ENCODE measurements at places on chromosomes 2 and 18. TPM values are rescaled to one million over a fixed set of nuclear protein-coding genes. Genes with fewer than 3 reads are reported as not detected.

Gene RASGRP3
- total RNA-seq: not detected

DNA sequence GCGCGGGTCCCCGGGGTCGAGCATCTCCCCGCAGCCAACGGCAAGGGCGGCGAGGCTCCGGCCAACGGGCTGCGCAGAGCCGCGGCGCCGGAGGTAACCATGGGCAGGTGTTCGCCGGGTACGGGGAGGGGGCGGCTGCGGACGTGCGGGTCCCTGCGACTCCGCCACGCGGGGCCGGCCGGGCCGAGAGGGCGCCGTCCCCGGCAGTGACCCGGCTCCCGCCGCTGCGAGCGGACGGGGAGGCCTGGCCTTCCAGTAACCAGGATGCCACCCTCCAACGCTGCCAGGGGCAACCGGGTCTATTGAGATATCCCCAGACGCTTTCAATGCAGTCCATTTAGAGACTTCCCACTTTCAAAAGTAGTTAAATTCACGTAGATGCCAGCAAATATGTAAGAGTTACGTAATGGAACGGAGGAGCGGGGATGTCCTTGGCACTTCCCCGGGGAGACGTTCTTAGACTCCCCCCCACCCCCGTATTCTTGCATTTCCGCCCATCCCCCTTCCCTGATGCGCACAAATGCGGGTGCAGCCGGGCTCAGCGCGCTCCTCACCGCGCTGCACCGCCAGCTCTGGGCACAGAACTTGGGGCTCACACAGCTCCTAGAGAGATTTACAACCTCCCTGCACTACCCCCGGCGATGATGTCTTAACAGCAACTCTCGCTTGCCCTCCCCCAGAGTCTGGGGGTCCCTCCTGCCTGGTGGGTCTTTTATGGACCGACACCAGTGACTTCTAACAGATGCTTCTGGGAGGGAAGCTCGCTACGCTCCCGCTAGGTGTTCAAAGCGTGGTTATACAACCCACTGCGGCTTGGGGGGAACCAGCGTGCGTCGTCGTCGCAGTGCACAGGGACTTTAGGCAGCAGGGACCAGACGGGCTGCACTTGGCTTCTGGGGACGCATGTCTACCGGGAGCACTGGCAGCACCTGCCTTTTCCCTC is 657 bp downstream of the SGPP2 start:
- peak overlapping the region; percentile 65 for H3K4me3 ChIP-seq
- DNase-seq: peak; percentile 69
- peaks cover 98% of the 10 kb centered on the region for H3K27me3 ChIP-seq
- peaks cover 21% of the 10 kb centered on the region for H3K4me1 ChIP-seq
- no peak overlapping the region for H3K27ac ChIP-seq

GRCh38 chr18:3213300-3214059 is 6.3 kb downstream of the MYOM1 start:
- DNase-seq: no peak
- H3K4me1 ChIP-seq: peaks cover 13% of the 10 kb centered on the region
- no peak overlapping the region for H3K27ac ChIP-seq
- no peak overlapping the region for H3K4me3 ChIP-seq

GRCh38 chr2:52000151-52000855 is 968.4 kb upstream of the NRXN1 start:
- H3K27me3 ChIP-seq: no peaks in the 10 kb centered on the region
- no peak overlapping the region for H3K4me3 ChIP-seq
- DNase-seq: no peak

DNA sequence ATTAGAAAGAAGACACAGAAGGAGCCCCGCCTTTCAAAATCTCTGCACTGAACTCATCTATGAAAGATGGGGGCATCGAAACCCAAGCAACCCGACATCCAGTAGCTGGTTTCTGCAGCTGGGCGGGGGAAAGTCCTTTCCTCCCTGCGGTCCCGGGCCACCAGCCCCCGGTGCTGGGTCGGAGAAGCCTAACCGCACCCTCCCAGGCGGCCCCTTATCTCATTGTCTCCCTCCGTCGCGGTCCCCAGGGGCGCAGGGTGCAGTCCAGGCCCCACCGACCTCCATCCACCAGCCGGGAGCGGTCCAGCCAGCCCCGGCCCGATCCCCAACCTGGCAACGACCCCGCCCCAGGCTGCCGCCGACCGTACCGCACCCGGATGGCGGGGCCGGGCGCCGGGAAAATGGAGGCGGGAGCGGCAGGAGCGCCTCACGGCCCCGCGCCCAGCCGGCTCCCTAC is 452 bp downstream of the RAPH1 start:
- no peaks in the 10 kb centered on the region for H3K36me3 ChIP-seq
- peak overlapping the region; percentile 83 for H3K4me3 ChIP-seq
- no peaks in the 10 kb centered on the region for H3K4me1 ChIP-seq
- no peak for DNase-seq
- peak overlapping the region; percentile 80 for H3K27ac ChIP-seq

GRCh38 chr2:145617906-145618305 is 1098.0 kb upstream of the ZEB2 start:
- H3K4me3 ChIP-seq: no peak overlapping the region
- no peak overlapping the region for H3K27ac ChIP-seq
- H3K4me1 ChIP-seq: no peaks in the 10 kb centered on the region
- no peak for DNase-seq
- H3K27me3 ChIP-seq: peaks cover 43% of the 10 kb centered on the region
- H3K36me3 ChIP-seq: no peaks in the 10 kb centered on the region

DNA sequence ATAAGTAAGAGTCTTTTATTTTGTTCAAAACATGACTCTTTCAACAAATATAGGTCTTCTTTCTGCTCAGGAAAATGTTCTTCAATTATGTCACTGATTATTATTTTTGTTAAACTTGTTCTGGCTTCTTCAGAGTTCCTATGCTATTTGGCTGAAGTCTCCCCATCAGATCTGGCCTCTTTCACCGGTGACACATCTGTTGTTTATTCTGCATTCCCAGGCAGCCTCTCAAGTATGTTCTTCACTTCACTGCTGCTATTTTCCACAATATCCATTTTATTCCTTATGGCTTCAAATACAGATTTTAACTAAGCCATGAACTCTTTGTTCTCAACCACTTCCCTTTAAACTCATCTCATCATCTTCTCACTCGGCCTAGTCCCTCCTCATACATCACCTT is 45.7 kb downstream of the HDAC4 start:
- no peaks in the 10 kb centered on the region for H3K4me1 ChIP-seq
- DNase-seq: no peak
- H3K27me3 ChIP-seq: no peaks in the 10 kb centered on the region
- no peak overlapping the region for H3K4me3 ChIP-seq
- peaks cover 16% of the 10 kb centered on the region for H3K36me3 ChIP-seq
- H3K27ac ChIP-seq: no peak overlapping the region

DNA sequence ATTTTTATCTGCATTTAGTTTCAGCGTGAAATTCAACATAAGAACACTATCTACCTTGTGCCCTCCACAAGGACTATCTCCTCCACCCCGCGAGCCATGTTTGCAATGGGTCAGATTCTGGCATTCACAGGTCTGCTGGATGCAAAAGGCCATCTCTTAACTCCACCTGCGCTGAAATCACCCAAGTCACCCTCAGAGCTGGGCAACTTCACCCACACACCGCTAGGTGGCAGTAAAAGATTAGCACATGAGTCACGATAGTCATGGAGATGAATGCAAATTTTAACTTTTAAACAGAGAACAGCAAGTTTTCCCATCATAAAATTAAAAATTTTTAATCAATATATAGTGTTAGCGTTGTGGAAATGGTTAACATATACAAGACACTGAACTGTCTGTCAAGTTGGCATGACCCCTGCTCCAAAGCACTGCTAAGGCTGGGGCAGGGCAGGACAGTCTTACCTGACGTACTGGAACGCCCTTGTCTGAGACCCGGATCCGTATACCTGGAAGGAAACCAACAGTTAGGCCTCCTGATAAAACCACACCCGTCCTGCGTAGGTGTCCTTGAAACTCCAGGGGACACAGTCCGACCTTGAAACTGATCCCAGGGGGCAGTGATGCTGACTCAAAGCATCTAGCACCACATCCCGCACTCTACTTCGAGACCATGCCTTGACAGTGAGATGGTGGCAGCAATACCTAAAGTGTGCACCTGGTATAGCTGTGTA is 89.6 kb downstream of the UXS1 start:
- H3K4me1 ChIP-seq: no peaks in the 10 kb centered on the region
- H3K27me3 ChIP-seq: no peaks in the 10 kb centered on the region
- peak; percentile 87 for DNase-seq
- no peak overlapping the region for H3K4me3 ChIP-seq
- peaks cover 36% of the 10 kb centered on the region for H3K36me3 ChIP-seq

DNA sequence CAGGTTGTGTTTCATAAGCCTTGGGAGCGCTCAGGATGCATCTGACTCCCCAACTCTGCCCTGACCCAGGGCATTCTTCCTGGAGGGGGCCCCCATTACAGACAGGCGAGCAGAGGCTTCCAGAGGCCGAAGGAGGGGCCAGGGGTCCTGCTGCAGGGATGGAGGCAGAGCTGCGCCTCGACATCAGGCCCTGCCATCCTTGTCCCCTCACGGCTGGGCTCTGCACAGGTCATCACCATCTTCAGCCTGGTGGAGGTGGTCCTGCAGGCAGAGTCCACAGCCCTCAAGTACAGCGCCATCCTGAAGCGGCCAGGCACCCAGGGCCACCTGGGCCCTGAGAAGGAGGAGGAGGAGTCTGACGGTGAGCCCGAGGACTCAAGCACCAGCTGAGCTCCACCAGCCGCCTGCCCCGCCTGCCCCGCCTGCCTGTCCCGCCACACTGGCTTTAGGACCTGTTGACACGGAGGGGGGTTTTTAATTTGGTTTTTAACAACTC is 42.3 kb upstream of the ALPP start:
- H3K27me3 ChIP-seq: no peaks in the 10 kb centered on the region
- H3K4me3 ChIP-seq: no peak overlapping the region
- H3K4me1 ChIP-seq: no peaks in the 10 kb centered on the region
- no peak overlapping the region for H3K27ac ChIP-seq
- peak; percentile 46 for DNase-seq
- no peaks in the 10 kb centered on the region for H3K36me3 ChIP-seq

DNA sequence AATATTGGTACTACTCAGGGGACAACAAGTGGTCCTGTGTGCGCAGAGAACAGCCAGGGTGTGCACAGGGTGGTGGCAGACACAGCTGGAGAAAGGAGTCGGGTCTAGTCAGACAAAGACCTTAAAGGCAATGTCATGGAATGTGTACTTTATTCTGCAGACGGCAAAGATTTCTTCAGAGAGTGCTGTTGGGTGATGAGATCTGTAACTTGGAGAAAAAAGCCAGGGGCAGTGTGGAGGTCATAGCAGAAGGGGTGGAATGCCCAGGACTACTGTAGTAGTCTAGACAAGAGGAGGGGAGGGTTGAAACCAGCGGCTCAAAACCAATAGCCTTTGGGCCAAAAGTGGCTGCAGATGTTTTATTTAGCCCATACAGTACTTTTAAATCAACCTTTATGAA is 121.3 kb upstream of the ZFP36L2 start:
- no peaks in the 10 kb centered on the region for H3K27me3 ChIP-seq
- H3K36me3 ChIP-seq: no peaks in the 10 kb centered on the region
- H3K27ac ChIP-seq: peak overlapping the region; percentile 76

- no peak for DNase-seq
- H3K27me3 ChIP-seq: no peaks in the 10 kb centered on the region
- no peak overlapping the region for H3K27ac ChIP-seq
- H3K4me3 ChIP-seq: no peak overlapping the region
- no peaks in the 10 kb centered on the region for H3K36me3 ChIP-seq
Observed at GRCh38 chr2:204033611-204034495, 97.3 kb downstream of the ICOS start.

DNA sequence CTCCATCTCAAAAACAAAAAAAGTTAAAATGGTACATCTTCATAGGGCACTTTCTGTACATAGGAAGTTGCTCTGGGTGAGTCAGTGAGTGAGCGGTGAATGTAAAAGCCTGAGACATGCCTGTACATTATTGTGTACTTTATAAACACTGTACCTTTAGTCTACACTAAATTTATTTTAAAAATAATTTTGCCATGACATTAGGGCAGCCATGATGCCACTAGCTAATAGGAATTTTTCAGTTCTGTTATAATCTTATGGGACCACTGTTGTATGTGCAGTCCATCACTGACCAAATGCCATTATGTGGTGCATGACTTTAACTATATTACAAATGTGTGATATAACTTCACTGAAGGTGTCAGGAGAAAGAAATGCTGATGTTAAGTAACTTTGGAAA is 11.0 kb upstream of the TXNDC2 start:
- no peaks in the 10 kb centered on the region for H3K36me3 ChIP-seq
- H3K27me3 ChIP-seq: peaks cover 18% of the 10 kb centered on the region
- H3K4me1 ChIP-seq: peaks cover 7% of the 10 kb centered on the region
- H3K4me3 ChIP-seq: no peak overlapping the region

DNA sequence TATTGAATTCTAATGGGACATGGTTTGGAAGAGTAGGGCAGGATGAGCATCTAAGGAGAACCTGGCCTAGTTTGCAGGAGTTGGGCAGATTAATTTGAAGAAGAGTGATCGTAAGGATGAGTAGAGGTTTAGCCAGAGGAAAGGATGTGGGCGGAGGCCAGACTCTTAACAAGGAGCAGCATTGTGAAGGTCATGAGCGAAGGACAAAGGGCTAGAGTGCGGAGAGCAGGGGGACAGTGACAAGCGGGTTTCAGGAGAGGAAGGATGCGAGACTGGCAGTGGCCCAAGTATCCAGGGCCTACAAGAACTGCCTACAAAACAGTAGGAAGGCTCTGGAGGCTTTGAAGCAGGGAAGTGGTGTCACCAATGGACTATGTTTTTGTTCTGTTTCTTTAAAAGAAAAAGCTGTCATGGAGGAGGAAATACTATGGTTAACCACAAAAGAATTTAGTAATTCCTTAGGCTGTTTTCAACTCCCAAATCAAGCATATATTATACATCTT is 20.1 kb downstream of the SLC66A3 start:
- no peak for DNase-seq
- H3K27ac ChIP-seq: peak overlapping the region; percentile 24
